Activated naive CD4-positive, alpha-beta T cell treated with anti-CD3 and anti-CD28 coated beads, Interleukin-2, amount 10 ng/mL, durations not matched to agents 7 days and 5 days (primary cell): ENCODE measurements at places on chromosomes 1 and 21.

- no peak for DNase-seq
Measured at GRCh38 chr1:166283190-166283589, 116.4 kb upstream of the FAM78B start.

DNA sequence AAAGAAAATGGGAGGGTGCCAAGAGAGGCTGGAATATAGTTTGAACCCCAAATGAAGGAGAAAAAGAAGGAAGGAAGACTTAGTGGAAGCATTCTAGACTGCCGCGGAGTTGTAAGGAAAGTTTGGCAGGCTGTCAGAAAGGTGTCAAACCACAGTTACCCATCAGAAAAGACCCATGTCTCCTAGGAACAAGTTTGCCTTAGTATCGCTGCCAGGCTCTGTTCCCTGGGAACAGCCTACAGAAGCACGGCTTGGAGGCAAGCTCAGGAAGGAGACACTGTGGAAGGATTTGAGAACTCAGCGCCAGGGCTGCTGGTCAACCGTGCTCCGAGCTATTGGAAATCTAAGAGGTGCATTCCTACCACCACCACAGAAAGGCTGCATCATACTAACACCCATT, 197.4 kb downstream of the RRAGC start:
- DNase-seq: no peak

GRCh38 chr1:220336391-220337031, 64.3 kb upstream of the RAB3GAP2 start:
- no peak for DNase-seq

- DNase-seq: no peak
Measured at GRCh38 chr1:162151900-162152829, 82.7 kb downstream of the NOS1AP start.

GRCh38 chr1:198534548-198535418, 5.7 kb downstream of the ATP6V1G3 start:
- DNase-seq: no peak

DNA sequence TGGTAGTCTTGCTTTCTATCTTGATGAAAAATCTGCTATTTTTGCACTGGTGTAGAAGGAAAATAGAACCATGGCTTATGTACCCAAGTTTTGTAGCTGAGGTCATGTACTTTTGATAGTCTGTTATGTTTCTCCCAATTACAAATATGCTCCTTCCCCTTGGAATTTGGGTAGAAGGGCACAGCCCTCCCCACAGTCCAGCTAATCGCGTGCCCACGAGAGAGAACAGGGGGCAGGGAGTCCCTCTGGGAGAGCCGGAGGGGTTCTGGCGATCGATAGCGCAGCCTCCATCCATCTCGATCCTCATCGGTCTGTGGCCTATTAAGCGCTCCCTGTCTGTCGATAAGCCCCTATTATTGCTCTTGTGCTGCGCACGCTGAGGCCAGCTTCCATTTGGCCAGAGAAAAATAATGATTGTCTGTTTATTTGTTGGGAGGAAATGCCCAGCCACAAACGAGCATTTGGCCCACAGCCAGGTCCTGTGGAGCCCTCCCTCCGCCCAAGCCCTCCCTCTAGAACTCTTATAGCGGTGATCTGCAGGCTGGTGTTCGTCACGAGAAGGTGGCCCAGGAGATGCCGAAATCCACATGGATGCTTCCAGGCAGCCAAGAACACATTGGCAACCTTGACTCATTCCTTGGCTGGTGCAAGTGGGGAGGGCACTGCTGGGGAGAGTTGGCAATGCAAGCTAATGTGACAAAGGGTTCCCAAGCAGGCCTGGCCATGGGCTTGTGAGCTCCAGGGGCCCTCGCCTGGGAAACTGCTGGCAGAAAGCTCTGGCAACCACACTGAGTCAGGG, 134.7 kb upstream of the TNR start:
- no peak for DNase-seq

GRCh38 chr1:192581131-192581927, 5.8 kb downstream of the RGS1 start:
- no peak for DNase-seq

DNA sequence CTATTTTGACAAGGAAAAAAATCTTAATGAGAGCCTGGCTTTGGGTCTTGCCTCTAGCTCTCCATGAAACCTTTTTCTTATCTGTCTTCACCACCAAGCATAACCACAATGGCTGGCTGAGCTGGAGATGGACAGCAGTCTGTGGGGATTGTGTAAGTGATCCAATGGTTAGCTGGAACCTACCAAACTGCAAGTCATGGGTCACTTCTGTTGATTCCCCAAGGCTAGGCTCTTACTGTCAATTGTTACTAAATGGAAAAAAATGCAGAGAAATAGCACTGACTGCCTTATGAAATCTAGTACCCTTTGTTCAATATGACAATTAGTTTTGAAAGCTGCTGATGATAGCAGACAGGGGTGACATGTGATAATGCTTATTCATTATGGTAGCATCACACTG, 359.0 kb downstream of the ST6GALNAC3 start:
- DNase-seq: no peak

DNA sequence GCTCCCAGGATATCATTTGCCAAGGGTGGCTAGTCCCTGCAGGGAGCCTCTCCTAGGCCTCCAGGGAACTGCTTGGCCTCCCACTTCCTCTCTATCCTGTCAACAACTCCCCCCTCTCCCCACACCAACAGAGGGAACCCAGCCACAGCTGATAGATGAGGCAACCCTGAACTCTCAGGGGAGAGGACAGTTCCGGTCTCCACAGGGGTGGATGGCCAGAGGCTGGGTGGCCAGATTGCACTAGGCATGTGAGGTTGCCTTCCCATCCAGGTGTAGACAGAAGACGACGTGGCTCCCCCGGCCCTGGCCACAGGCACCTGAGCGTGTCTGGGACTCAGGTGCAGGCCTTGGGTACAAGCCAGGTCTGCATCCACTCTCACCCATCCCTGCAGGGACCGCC, 53.3 kb downstream of the TOR1AIP2 start:
- no peak for DNase-seq

DNA sequence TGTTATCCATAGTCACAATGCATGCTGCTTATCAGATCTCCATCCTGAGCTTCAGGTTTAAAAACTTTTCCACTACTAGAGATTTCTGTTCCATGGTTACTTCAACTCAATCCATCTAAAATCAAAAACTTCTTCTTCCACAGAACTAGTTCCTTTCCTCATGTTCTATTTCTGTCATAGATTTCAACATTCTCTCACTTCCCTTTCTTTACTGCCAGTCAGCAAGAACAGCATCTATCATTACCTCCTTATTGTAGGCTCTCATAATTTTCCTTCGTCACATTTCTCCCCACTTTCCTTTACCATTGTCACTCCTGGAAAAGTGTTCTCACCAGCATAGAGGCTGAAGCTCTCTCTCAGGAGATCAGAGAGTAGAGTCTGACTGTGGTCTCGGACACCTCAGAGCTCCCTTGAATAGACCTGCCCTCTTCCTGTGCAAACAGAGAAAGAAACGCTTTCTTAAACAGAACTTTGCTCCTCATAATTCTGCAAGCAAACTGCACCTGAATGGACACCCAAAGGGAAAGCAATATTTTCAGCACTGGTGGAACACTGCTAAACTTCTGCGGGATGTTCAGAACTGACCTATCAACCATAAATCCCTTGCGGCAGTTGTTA, 48.7 kb upstream of the KIRREL1 start:
- DNase-seq: no peak

DNA sequence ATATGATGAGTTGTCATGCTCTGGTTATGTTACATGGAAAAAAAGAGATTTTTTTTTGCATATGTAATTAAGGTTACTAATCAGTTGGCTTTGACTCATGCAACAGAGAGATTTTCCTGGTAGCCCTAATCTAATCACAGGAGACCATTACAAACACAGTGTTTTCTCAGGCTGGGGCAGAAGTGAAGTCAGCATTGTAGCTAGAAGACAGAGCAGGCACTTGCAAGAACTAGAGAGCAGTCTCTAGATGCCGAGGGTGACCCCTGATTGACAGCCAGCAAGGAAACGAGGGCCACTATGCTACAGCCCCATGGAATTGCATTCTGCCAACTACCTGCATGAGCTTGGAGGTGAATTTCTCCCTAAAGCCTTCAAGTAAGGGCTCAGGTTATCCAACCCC, 151.3 kb downstream of the RUNX1 start:
- no peak for DNase-seq
